Muscle of arm (tissue), 14 donors: ENCODE measurements at places on chromosomes 12 and 14. TPM values are rescaled to one million over a fixed set of nuclear protein-coding genes. Genes with fewer than 3 reads are reported as not detected.

Gene TSPAN11
- 7.9 TPM for polyA plus RNA-seq

GRCh38 chr14:102565331-102565887 lies 27.0 kb upstream of the RCOR1 start:
- no peak for DNase-seq

DNA sequence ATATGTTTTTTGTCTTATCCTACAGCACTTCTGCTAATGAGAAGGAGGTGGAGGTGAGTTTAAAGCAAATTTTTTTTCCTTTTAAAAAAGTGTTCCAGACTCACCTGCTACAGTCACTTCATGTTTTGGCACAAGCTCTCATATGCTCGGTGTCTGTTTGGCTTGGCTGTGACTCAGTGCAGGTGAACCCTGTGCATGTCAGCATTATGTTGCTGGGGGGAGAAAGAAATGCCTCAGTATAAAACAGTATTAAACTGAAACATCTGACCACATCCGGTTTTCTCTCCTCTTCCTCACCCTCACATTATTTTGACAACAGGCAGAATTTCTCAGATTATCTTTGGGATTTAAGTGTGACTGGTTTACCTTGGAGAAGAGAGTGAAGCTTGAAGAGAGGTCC lies 105.2 kb downstream of the DNAI7 start:
- no peak for DNase-seq

DNA sequence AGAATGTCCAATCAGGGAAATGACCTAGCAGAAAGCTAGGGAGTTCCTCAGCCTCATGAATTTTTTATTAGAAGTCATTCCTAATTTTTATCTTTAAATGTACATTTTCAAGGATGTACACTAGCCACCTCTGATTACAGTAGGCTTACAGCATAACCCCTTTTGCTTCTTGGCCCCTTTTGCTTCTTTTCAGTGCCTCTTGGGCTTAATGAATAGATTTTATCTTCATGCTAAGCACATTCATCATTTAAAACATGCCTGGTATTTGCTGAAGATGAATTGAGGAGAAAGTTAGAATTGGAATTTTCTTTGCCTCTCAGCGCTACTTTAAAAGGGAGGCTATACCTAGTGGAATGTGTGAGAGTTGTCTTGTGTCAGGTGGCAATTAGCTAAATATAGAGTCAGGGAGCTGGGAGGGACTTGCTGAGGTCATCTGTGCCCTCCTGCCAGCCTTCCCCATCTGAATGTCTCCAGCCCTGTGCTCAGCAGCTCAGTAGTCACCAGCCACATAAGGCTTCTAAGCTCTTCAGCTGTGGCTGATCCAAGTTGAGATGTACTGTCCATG lies 132.1 kb downstream of the SAMD4A start:
- DNase-seq: no peak

- DNase-seq: no peak
These were observed 1.1 kb upstream of the ITGA7 start for GRCh38 chr12:55708695-55709233.
